ENCODE measurements at places on chromosomes 13 and 19. TPM values are rescaled to one million over a fixed set of nuclear protein-coding genes. Genes with fewer than 3 reads are reported as not detected.
A peak's percentile ranks its signal among the peaks of the same experiment; 100 is the strongest.

Gene ZNF177
- 1.2 TPM for polyA plus RNA-seq

Gene PRTN3
- polyA plus RNA-seq, result not detected

GRCh38 chr13:95319551-95320274 lies 18.5 kb upstream of the ABCC4 start:
- no peak for DNase-seq

DNA sequence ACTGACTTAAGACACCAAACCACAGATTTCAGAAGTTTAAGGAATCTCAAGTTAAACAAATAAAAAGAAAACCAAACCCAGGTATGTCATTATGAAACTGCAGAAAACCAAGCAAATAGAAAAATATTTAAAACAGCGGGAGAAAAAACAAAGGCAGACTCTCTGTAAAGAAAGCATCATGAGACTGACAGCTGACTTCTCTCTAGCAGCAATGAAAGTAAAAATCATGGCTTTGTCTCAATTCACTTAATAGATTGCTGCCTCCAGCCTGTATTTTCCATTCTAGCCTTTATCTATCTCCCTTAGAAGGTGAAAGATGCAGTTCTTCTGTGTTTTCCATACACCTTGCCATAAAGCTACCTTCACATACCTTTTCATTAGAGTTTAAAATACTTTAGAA lies 131.1 kb upstream of the IPO5 start:
- no peak for DNase-seq

Gene B3GNT8
- polyA plus RNA-seq, result 3.1 TPM

DNA sequence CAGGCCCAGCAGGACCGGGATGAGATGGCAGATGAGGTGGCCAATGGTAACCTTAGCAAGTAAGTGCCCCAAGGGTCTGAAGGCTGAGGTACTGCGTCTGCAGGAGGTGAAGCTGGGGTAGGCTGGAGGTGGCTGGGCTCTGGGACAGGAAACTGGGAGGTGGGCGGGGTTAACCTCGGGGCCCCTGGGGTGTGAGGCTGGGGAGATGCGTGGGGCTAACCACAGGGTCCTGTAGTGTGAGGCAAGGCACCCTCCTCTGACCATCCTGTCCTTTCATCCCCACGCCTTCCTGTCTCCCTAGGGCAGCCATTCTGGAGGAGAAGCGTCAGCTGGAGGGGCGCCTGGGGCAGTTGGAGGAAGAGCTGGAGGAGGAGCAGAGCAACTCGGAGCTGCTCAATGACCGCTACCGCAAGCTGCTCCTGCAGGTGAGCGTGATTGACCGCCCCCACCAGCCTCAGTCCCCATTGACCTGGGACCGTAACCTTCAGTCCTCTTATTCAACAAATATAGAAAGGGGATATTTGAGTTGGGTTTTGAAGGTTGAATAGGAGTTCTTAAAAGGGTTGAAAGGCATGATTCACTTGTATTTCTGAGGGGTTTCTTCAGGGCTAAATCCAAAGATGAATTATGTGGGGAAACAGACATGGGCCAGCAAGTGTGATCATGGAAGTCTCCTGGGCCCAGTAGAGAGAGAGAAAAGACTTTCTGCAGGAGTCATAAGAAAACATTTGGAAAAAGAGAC lies 35.7 kb downstream of the KCNC3 start:
- DNase-seq, result no peak

- DNase-seq, result peak; percentile 26
Observed at GRCh38 chr19:15702534-15702930, 25.3 kb upstream of the OR10H2 start.

Gene NMRK2
- not detected for polyA plus RNA-seq

GRCh38 chr13:57224414-57224813 lies 57.4 kb downstream of the PRR20E start:
- no peak for DNase-seq

GRCh38 chr13:101736566-101736965 lies 284.1 kb downstream of the ITGBL1 start:
- DNase-seq, result no peak

DNA sequence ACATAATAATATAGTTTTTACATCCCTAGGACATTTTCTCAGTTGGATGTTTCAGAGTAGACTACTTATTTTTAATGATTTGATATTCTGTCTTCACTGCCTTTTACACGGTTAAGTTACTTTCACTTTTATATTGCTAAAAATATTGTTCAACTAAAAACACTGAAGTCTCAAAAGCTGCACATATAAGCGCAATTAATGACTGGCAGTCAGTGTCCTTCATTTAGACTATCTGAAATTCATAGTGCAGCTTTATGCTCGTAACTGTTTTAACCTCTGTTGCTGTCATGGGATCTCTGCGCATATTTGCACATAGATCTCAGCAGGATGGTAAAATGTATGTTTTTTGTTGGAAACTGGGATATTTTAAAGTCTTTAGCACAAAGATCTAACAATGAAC lies 864.3 kb downstream of the SLITRK6 start:
- no peak for DNase-seq

- no peak for DNase-seq
Observed at GRCh38 chr19:33316541-33317264, 14.4 kb upstream of the CEBPA start.

Gene NLRP4
- not detected for polyA plus RNA-seq

DNA sequence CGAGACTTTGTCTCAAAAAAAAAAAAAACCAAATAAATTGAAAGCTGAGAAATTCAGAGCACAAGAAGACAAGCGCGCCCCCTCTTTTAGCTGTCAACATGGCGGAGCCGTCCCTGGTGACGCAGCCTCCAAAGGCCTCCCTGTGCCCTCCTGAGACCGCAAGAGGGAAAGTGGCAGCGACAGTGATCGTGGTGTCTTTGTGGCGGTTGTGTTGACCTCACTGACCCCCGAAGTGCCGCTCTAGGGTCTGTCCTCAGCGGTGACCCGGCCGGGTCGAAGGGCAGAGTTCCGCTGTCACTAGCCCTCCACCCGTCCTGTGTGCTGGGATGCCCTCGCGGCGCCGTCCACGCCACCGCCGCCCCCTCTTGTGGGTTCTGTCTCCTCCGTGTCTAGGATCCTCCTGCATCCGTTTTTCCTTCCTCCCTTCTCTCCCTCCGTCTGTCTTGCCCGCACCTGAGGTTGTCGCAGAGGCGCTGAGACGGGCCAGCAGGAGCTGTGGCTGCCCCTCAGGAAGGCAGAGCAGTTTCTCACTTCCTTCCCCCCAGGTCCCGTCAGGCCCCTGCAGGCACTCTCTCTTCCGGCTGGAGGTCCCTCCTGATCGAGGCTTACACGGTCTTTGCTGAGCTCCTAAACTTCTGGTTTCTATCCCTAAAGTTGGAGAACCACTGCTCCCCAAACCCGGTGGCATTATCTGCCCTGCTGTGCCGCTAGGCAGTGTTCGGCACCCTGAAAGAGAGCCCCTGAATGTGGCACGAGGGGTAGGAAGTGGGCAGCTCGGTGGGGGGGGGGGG lies 7.2 kb downstream of the UHRF1 start:
- no peak for DNase-seq

GRCh38 chr19:6886277-6886897 lies 992 bp upstream of the ADGRE1 start:
- no peak for DNase-seq

GRCh38 chr13:74067818-74068217 lies 66.4 kb downstream of the KLF12 start:
- DNase-seq, result no peak

Gene C19orf73
- polyA plus RNA-seq, result 1.0 TPM
